ENCODE measurements at places on chromosomes 7 and 10.

- no peak for DNase-seq
Measured at GRCh38 chr7:13240349-13240748, 552.9 kb downstream of the ARL4A start.

- no peak for DNase-seq
Measured at GRCh38 chr7:42614636-42615035, 297.2 kb downstream of the C7orf25 start.

- no peak for DNase-seq
Measured at GRCh38 chr7:141960687-141961422, 12.7 kb downstream of the TAS2R38 start.

DNA sequence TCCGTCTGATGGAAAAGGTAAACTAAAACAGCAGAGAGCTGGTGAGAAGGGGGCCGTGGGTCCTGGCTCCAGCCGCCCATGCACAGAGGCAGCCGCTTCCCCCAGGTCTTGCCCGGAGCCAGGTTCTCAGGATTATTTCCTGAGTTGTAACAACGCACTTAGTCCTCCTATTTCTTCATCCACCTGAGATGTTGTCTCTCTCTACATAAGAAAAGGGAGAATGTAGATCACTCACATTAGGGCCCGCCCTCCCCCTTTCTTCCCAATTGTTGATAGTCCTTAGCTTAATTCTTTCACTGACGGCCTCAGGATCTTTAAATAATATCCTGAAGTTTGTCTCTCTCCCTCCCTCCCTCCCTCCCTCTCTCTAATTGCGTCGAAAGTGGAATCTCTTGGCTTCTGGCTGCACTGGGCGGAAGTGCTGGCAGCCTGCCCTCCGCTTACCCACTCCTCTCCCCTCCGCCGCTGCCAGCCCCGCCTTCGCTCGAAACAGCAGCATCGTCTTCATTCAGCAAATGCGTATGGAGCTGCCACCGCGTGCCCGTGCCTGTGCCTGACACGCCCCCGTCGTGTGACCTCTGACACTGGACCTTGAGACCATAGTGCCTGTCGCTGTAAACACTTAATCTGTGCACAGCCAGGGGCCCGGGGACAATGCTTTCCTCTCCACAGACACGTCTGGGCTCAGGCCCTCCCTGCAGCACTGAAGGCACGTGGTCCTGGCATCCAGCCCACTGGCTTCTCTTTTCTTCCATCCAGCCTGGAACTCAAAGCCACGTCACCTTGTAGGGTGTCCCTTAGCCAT is 174.5 kb upstream of the PPP2R2D start:
- DNase-seq: peak; percentile 19

- no peak for DNase-seq
Measured at GRCh38 chr7:157700231-157701005, 363.6 kb downstream of the DNAJB6 start.

GRCh38 chr7:88132725-88133124 is 87.1 kb downstream of the SRI start:
- DNase-seq: no peak

- no peak for DNase-seq
Measured at GRCh38 chr10:133237588-133238465, at the start of gene VENTX. VENTX (plus strand) TSS chr10:133237855; CDS start chr10:133237915, 60 bp downstream.

DNA sequence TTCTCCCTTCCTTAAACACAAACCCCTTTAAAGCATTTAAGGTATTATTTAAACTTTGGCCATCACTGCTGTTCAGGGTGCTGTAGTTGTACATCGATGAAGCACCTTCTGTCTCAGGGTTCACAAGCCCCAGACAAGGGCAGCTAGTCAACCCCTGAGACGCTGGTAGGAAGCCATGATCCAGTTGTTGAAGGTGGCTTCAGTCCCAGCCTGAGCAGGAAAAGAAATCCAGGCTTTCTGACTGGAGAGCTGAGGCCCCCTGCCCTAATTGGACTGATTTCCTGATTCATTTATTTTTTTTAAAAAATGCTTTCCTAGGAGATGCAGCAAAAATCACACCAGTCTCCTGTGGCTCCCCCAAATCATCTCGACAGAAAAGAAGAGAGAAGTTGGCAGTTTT is 15.8 kb downstream of the CPA1 start:
- DNase-seq: no peak

GRCh38 chr10:87978166-87978565 is 114.7 kb downstream of the PTEN start:
- DNase-seq: no peak

- peak; percentile 66 for DNase-seq
Measured at GRCh38 chr7:151897161-151897731, 20.3 kb upstream of the PRKAG2 start.

DNA sequence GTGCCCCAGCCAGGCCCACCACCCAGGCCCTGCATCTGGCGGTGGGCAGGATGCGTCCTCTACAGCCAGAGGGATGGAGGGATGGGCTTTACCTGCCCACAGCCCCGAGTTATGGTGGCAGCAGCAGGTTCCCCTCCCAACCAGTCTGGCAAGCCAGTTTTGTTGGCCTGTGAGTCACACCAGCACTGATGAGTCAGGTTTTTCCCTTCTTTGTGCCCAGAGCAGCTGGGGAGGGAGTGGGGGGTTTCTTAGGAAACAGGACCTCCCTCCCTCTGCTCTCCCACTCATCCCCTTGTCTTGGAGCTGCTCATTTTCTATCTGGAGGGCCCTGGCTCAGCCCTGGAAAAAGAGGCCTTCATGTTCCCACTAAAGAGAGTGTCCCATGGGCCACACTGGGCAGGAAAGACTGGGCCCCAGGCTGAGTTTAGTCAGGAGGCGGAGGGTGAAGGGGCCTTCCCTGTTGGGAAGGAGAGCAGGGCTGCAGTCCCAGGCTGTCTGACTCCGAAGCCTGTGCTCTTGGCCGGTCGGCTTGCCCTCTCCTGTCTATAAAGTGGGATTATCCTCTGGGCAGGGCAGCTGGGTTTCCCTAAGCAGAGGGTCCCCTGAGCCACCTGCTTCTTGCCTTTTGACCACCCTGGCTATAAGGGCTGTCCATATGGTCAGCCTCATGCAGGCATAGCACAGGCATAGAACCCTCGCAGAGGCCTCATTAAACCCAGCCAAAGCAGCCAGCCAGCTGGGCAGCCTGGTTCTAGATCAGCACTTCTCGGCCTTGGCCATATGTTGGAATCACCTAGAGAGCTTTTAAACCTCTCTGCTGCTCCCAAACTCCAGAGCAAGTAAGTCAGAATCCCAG is 30.2 kb upstream of the ANKRD2 start:
- DNase-seq: peak; percentile 54

DNA sequence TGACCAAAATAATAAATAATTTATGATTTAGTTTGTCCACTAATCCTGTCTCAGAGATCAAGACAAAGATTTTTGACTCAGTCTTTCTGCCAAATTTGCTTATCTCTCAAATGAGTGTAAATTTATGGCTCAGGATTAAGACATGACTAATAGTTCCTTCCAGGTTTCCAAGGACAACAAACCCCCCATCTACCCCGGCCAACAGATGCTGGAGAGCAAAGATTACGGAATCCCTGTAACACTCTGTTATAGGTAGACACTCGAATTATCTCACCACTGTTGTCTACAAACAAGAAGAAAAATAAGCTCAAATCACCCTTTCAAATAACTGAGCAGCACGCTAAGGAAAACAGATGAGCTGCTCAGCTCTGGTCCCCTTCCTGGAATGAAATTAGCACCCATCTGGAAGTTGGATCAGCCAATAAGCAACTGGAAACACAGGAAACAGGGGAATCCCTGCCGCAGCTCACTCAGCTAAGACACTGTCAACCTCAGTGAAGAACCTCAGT is 56.8 kb upstream of the SVIL start:
- DNase-seq: no peak

DNA sequence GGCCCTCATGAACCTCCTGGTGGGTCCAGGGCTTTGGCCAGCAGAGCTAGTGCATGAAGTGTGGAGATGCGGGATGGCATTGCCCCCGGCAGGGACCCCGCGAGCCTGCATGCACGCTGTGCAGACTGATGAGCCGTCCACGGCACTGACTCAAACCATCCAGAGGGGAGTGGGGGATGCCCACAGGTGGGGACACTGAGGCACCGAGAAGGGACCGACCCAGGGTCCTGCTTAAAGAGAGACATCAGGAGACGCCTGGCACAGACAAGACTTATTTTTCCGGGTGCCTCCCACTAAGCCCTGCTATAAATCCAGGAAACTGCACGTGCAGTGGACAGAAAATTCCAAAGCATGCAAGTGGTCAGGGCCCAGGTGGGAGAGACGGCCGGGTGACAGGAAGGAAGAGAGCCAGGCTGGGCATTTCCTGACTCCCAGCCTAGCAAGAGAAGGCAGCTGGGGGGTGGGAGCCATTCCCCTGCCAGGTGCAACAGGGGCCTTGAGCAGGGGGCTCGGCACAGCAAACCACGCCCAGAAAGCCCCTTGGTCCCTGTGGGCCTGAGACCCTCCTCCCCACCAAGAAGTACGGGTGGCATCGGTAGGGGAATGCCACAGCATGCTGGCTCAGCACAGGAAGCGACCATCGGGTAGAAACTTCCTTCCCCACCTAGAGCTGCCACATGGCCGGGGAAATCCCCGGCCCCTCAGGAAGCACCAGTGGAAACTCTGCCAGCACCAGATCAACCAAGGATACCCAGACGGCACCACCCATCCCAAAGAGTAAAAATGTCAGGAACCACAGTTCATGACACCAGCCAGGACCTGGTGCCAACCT is 91.5 kb downstream of the FOXL3 start:
- peak; percentile 15 for DNase-seq

GRCh38 chr7:50397320-50397970 is 52.7 kb downstream of the FIGNL1 start:
- no peak for DNase-seq

DNA sequence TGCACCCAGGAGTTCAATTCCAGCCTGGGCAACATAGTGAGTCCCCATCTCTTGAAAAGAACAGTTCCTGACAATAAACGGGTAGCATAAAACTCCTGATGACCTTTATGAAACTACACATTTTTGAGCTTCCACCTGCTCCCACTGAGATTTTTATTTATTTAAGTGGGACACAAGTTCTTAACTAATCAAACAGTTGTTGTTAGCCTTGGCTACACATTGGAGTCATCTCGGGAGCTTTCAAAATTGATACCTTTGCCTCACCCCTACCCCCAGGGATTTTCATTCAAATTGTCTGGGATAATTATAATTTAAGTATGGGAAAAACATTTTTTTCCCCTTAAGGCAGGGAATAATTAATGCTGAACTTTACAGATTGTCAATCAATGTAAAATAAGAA is 39.3 kb downstream of the MALSU1 start:
- DNase-seq: no peak

GRCh38 chr10:88091490-88092061 is 228.2 kb downstream of the PTEN start:
- DNase-seq: no peak

DNA sequence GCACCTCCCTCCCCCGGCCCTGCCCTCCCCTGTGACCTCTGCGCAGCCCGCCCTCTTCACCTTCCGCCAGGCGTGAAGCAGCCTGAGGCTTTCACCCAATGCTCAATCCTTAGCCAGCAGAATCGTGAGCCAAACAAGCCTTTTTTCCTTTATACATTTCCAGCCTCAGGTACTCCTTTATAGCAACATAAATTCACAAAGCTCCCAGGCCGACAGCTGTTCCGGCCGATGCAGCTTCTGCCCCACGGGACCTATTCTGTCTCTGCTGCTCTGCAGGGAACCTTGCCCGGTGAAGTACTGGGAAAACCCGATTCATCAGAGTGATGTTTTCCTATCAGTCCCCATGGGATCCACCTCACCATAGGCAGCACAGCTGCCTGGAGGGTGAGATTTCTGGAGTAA is 87.4 kb downstream of the CHST15 start:
- no peak for DNase-seq

GRCh38 chr7:131236318-131236672 is 91.4 kb upstream of the MKLN1 start:
- no peak for DNase-seq

DNA sequence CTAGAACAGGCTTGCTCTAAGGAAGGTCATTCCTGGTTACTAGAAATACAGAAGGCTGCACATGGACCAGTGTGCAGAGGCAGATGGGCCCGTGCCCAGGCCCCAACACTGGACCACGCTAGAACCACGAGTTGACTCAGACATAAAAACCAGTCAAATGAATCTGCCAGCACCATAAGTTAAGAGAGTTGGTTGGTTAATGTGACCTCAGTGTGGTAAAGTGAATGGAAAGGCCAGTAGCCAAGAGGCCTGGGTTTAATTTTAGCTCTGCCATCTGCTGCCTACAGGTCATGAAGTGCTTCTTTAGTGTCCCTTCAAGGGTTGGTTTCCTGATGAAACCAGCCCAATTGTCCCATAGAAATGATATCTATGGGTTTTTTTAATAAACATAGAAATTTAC is 329.6 kb upstream of the NRP1 start:
- DNase-seq: no peak

- no peak for DNase-seq
Measured at GRCh38 chr7:34821932-34822558, 164.0 kb downstream of the NPSR1 start.

- DNase-seq: no peak
Measured at GRCh38 chr7:17155529-17155928, 142.9 kb upstream of the AHR start.

GRCh38 chr10:125721035-125721434 is 1.5 kb downstream of the EDRF1 start:
- DNase-seq: no peak

- peak; percentile 98 for DNase-seq
Measured at GRCh38 chr10:72297805-72298591, 24.3 kb downstream of the DDIT4 start.

- DNase-seq: no peak
Measured at GRCh38 chr7:137026176-137026500, 157.7 kb downstream of the CHRM2 start.

- no peak for DNase-seq
Measured at GRCh38 chr10:79492839-79493238, 19.5 kb upstream of the EIF5AL1 start.

DNA sequence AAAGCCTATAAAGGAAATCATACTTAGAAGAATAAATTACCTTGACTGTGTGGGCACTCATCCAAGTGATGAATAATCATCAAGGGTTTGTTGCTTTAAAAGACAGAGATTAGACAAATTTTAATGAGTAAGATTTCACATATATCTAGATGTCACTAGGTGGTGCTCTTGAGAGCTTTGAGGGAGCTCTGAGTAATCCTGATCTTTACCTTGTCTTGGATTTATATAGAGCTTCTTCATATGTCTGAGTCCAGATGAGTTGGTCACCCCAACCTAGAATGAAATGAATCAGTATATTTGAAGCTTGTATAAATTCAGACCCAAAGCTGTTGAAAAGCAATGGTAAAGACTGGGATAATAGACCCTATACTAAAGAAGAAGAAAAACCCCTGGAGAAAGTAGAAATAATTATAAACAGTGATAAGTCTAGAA is 3.7 kb downstream of the AGR2 start:
- DNase-seq: no peak

DNA sequence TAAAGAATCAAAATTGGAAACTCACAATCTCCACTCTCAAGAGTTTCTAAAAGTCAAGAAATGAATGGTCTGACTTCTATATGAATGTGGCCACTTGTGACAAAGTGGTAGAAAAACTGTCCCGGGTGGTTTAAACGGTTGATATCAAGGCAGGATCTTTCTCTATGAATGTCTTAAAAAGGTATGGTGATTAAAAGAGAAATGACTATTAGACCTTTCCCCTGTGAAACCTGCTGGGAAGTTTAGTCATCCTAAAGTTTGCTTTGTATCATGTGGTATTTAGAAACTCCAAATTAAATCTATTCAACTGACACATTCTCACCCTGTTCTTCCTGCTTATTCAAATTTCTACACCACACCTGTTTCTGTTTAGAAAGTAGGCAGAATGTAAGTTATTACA is 492.5 kb downstream of the XPNPEP1 start:
- no peak for DNase-seq
